Activated naive CD8-positive, alpha-beta T cell treated with anti-CD3 and anti-CD28 coated beads for 36 hours (primary cell): ENCODE measurements at places on chromosomes 5 and 9. TPM values are rescaled to one million over a fixed set of nuclear protein-coding genes. Genes with fewer than 3 reads are reported as not detected.
A peak's percentile ranks its signal among the peaks of the same experiment; 100 is the strongest.

- peaks cover 33% of the 10 kb centered on the region for H3K36me3 ChIP-seq
- no peaks in the 10 kb centered on the region for H3K27me3 ChIP-seq
- H3K27ac ChIP-seq, result no peak overlapping the region
- H3K4me3 ChIP-seq, result no peak overlapping the region
Observed at GRCh38 chr9:71758785-71759184, 9.5 kb downstream of the CEMIP2 start.

Gene MAST4
- total RNA-seq, result 9.8 TPM

DNA sequence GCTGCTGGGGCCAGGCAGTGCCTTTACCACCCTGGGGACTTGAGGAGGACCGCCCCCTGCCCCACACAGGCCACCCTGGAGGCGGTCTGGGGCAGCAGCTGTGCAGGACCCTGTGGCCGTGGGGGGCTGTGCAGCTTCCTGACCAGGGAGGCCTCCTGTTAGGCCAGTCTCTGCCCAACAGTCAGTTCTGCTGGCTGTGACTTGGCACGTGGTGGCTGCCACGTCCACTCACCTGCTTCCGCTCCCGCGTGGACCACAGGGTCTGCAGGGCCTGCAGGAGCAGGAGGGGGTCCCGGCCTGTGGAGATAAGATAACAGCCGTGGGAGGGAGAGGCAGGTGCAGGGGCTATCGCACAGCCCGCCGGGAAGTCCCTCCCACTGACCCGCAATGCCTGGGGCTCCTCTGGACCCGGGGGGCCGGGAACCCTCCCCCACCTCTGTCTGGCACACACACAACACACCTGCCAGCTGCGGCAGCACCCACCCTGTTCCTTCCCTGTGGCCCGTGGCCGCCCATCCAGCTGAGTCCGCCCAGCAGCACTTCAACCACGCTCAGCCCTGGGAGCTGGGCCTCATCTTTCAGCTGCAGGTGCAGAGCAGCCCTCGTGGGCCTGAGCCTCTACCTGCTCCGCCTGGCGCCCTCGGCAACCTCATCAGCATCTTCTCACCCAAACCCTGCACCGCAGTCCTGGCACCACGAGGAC is 39.7 kb downstream of the EXD3 start:
- H3K27ac ChIP-seq, result no peak overlapping the region
- DNase-seq, result no peak
- no peaks in the 10 kb centered on the region for H3K27me3 ChIP-seq
- no peak overlapping the region for H3K4me3 ChIP-seq

DNA sequence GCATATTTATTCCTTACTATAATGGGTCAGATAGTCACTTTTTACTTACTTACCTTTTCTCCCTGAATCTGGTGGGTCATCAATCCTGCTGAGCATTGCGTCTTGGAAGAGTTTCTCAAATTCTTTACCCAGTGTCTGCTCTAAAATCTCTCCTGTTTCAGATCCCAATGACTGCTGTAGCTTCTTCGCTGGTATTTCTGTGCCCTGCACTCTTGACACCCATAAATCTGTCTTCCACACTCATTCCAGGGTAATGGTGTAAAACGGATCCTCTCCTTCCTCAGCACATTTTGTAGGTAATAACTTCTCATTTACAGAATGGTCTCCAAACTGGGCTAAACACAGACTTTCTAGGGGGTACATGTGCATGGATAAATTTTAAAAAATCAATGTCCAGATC is 407.4 kb downstream of the DMAC1 start:
- no peak overlapping the region for H3K4me3 ChIP-seq
- H3K27ac ChIP-seq, result no peak overlapping the region
- peaks cover 15% of the 10 kb centered on the region for H3K27me3 ChIP-seq
- H3K36me3 ChIP-seq, result no peaks in the 10 kb centered on the region
- DNase-seq, result no peak

DNA sequence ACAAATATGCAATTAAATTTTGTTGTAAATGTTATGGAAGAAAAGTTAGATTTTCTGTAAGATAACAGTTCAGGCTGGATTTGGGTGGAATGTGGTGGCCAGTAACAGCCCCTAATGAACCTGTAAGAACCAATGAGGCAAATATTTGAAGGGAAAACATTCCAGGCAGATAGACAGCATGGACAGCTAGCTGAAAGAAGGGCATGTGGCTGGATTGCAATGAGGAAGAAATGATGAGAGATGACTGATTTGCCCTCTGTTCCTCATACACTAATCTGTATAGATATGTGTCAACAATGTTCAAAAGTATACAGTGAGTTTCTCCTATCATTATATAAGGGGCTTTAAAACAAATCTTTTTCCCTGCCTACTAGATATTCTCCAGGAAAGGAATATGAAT is 58.8 kb downstream of the MAN2A1 start:
- no peak overlapping the region for H3K4me3 ChIP-seq
- H3K27ac ChIP-seq, result no peak overlapping the region
- H3K27me3 ChIP-seq, result no peaks in the 10 kb centered on the region

Gene TRUB2
- total RNA-seq, result 43.5 TPM

GRCh38 chr9:125821078-125821477 is 73.9 kb downstream of the PBX3 start:
- no peaks in the 10 kb centered on the region for H3K36me3 ChIP-seq
- H3K4me1 ChIP-seq, result peaks cover 38% of the 10 kb centered on the region
- H3K27me3 ChIP-seq, result no peaks in the 10 kb centered on the region
- no peak overlapping the region for H3K27ac ChIP-seq
- no peak for DNase-seq

DNA sequence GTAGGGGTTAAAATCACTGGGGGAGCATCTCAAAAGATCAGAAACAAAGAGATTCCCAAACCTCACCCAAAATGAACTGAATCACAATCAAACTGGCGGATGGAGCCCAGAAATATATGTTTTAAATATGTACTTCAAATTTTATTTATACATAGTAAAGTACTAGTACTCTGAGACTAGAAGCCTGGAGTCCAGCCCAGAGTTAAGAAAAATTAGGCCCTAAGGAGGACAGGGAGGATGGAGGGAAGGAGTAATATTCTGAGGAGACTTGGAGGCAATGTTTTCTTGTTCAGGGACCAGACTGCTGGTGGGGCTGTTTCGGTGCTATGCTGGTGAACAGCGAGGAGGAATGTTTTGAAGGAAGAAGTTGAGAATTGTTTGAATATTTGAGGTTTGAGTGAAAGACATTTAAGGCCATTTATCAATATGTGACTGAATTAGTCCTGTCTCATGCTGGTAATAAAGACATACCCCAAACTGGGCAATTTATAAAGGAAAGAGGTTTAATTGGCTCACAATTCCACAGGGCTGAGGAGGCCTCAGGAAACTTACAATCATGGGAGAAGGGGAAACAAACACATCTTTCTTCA is 552.4 kb upstream of the DAB2 start:
- H3K4me1 ChIP-seq, result no peaks in the 10 kb centered on the region
- H3K4me3 ChIP-seq, result no peak overlapping the region
- no peaks in the 10 kb centered on the region for H3K27me3 ChIP-seq
- no peak for DNase-seq
- H3K36me3 ChIP-seq, result no peaks in the 10 kb centered on the region
- no peak overlapping the region for H3K27ac ChIP-seq

Gene CD180
- total RNA-seq, result not detected

DNA sequence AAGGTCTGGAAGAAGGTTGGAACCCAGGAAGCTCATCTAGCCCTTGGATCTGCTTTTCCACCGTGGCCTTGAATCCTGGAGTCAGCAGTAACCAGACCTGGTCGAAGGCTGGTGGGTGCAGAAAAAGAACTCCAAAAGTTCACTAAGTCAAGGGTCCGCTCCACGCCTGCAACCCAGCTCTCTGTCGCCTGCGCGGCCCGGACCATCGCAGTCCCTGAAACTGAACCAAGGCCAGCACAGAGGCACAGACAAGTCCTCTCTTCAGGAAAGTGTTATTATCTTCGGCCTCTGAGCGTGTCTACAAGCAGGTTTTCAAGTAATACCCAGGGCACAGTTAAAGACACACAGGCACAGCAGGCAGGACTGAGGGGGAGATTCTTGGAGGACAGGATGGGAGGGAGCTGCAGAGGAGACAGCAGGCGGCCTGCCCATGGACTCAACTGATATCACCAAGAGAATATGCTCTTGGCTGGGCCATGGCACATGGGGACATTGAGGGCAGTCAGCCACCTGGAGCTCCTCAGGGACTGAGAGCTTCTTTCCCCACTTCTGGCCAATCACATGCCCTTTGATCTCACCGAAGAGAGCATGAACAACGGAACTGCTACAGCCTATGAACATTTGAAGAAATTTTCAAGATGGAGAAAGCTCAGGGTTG is 45.8 kb upstream of the SEMA4D start:
- peaks cover 41% of the 10 kb centered on the region for H3K4me1 ChIP-seq
- H3K27me3 ChIP-seq, result no peaks in the 10 kb centered on the region
- peaks cover 15% of the 10 kb centered on the region for H3K36me3 ChIP-seq
- no peak overlapping the region for H3K27ac ChIP-seq
- no peak overlapping the region for H3K4me3 ChIP-seq

Gene FABP6
- total RNA-seq, result not detected

DNA sequence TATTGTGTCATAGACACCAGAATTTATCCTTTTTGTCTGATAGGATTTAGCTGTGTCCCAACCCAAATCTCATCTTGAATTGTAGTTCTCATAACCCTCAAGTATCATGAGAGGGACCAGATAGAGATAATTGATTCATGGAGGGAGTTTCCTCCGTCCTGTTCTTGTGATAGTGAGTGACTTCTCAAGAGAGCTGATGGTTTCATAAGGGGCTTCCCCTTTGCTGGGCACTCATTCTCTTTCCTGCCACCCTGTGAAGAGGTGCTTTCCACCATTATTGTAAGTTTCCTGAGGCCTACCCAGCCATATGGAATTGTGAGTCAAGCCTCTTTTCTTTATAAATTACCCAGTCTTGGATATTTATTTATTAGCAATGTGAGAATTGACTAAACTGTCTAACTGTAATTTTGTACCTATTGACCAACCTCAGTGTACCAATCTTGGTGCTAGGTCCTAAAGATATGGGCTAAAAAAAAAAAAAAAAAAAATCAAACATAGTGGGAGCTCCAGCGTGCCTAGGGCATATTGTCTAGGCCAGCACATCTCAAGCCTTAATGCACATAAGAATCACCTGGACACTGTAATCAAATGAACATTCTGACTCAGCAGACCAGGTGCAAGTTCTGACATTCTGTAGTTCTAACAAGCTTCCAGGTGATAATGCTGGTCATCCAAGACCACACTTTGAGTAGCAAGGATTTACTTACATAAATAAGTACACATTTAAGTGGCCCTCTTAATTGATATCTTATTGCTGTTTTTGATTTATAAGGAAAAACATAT is 30.5 kb downstream of the ST8SIA4 start:
- H3K4me3 ChIP-seq, result no peak overlapping the region
- DNase-seq, result peak; percentile 7
- no peaks in the 10 kb centered on the region for H3K27me3 ChIP-seq
- H3K36me3 ChIP-seq, result peaks cover 59% of the 10 kb centered on the region
- H3K27ac ChIP-seq, result peak overlapping the region; percentile 59

DNA sequence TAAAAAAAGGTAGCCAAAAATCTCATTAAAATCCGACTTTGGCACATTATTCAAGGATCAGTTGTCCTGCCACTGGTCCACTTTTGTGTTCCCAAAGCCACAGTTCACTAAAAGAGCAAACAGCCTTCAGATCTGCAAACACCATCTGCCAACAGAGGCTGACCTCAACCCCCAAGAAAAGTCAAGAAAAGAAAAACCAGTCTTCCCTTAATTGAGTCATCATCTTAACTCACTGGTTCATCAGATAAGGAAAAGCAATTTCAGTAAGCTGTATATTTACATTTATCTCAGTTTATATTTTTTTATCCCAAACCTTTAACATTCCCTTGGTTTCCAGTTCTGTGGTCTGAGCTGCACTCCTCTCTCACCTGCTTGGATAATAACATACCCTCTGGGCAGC is 21.2 kb downstream of the RASEF start:
- H3K36me3 ChIP-seq, result no peaks in the 10 kb centered on the region
- H3K27ac ChIP-seq, result no peak overlapping the region
- H3K4me3 ChIP-seq, result no peak overlapping the region
- DNase-seq, result no peak
- H3K27me3 ChIP-seq, result peaks cover 6% of the 10 kb centered on the region

- no peaks in the 10 kb centered on the region for H3K36me3 ChIP-seq
- no peaks in the 10 kb centered on the region for H3K4me1 ChIP-seq
- peaks cover 34% of the 10 kb centered on the region for H3K27me3 ChIP-seq
- DNase-seq, result no peak
- no peak overlapping the region for H3K4me3 ChIP-seq
Observed at GRCh38 chr5:155625315-155625714, 611.8 kb downstream of the KIF4B start.

DNA sequence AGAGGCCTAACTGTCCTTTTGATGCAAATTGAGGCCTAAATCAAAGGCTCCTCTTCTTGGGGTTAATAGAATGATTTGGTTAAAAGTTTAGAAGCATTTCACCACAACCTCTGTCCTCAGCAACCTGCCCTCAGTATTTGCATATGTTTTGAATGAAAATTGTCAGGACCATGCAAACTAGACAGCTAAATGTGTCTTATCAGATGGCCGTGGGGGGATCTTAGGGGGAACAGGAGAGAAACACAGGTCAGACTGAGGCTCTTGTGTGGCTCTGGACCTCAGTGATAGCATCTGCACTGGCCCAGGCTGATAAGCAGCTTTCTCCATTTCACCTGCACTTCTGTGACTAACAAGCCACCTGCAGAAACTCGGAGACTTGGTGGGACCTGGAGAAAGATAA is 49.0 kb downstream of the FOXI1 start:
- H3K4me1 ChIP-seq, result no peaks in the 10 kb centered on the region
- H3K27me3 ChIP-seq, result no peaks in the 10 kb centered on the region
- no peaks in the 10 kb centered on the region for H3K36me3 ChIP-seq
- H3K27ac ChIP-seq, result no peak overlapping the region

GRCh38 chr5:7534505-7534904 is 138.6 kb downstream of the ADCY2 start:
- H3K4me3 ChIP-seq, result no peak overlapping the region
- no peaks in the 10 kb centered on the region for H3K4me1 ChIP-seq
- DNase-seq, result no peak

- no peak overlapping the region for H3K4me3 ChIP-seq
- no peak for DNase-seq
- no peaks in the 10 kb centered on the region for H3K27me3 ChIP-seq
- no peaks in the 10 kb centered on the region for H3K4me1 ChIP-seq
- no peaks in the 10 kb centered on the region for H3K36me3 ChIP-seq
Observed at GRCh38 chr5:30832519-30832918, 361.0 kb upstream of the CDH6 start.

DNA sequence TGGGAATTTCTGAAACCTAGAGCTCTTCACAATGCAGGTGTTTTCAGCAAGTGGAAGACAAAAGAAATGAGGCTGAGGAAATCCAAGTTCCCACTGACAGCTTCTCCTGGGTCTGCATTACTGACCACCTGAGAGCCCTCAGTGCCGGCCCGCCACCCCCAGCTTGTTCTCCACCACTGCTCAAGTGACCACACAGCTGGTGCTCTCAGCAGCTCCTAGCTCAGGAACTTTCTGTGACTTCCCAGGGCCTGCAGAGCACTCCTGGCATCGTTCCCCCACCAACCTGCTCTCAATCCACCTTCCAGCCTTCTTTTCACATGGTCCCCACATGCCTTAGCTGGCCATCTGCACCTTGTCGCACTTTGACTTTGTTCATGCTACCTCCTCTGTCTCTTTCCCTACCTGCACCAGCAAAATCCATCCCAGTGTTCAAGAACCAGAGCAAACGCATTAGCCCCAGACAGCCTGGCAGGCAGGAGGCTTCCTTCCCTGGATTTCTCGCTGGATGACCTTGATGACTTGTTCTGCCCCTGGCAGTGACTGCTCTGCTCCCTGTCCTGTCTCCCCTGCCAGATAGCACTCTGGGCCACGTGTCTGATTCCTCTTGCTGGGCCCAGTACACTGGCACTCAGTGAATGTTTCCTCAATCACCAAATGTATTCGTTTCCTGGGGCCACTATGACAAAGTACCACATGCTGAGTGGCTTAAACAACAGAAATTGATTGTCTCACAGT is 35.1 kb upstream of the NANS start:
- no peaks in the 10 kb centered on the region for H3K27me3 ChIP-seq
- H3K4me1 ChIP-seq, result peaks cover 2% of the 10 kb centered on the region
- H3K27ac ChIP-seq, result no peak overlapping the region
- no peak overlapping the region for H3K4me3 ChIP-seq
- peaks cover 20% of the 10 kb centered on the region for H3K36me3 ChIP-seq
